ENCODE measurements at places on chromosomes 4 and X.

- DNase-seq, result no peak
Measured at GRCh38 chr4:52212702-52213101, 161.6 kb downstream of the SPATA18 start.

- no peak for DNase-seq
Measured at GRCh38 chr4:138010639-138011038, 231.5 kb downstream of the SLC7A11 start.

- DNase-seq, result no peak
Measured at GRCh38 chrX:55142206-55142918, 53.5 kb downstream of the PAGE2 start.

GRCh38 chr4:156832886-156833285, 138.7 kb downstream of the PDGFC start:
- DNase-seq, result no peak
